Activated CD4-positive, CD25-positive, alpha-beta regulatory T cell treated with anti-CD3 and anti-CD28 coated beads, Interleukin-2, amount 50 U/mL, for 72 hours (primary cell): ENCODE measurements at places on chromosomes 7 and 10.

- DNase-seq: no peak
Observed at GRCh38 chr7:26233902-26234511, 32.5 kb downstream of the CBX3 start.

- DNase-seq: no peak
Observed at GRCh38 chr7:116689790-116690259, 17.8 kb downstream of the MET start.

DNA sequence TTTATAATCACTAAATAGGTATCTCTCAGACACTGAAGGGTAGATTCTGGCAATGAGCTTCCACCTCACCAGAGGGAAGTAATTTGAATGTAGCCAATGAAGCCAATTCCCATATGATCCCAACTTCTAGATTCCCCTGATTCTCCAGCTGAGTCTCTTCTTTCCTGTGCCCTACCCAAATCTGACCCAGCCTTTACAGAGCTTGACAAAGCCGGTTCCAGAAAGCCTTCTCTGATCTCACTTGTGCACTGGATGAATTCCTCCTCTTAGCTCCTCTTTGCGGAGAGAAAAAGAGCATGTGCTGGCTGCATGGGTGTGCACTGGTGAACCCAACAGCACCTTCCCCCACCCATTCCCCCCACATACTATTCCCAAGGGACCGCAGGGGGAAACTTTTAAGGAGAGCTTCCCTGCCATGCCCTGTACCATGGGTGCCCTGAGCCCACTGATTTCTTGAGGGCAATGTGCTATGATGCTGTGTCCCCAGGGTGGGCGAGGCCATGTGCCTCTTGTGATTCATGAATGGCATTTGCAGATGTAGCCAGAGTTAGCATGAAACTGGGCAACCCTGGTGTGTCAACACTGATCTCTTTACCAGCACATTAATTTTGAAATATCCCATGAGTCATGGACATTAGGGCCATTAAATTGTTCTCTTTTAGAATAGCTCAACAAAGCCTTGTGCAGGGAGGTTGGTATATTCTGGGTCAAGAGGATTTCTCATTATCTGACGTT lies 50.4 kb upstream of the PLEKHA1 start:
- no peak for DNase-seq

DNA sequence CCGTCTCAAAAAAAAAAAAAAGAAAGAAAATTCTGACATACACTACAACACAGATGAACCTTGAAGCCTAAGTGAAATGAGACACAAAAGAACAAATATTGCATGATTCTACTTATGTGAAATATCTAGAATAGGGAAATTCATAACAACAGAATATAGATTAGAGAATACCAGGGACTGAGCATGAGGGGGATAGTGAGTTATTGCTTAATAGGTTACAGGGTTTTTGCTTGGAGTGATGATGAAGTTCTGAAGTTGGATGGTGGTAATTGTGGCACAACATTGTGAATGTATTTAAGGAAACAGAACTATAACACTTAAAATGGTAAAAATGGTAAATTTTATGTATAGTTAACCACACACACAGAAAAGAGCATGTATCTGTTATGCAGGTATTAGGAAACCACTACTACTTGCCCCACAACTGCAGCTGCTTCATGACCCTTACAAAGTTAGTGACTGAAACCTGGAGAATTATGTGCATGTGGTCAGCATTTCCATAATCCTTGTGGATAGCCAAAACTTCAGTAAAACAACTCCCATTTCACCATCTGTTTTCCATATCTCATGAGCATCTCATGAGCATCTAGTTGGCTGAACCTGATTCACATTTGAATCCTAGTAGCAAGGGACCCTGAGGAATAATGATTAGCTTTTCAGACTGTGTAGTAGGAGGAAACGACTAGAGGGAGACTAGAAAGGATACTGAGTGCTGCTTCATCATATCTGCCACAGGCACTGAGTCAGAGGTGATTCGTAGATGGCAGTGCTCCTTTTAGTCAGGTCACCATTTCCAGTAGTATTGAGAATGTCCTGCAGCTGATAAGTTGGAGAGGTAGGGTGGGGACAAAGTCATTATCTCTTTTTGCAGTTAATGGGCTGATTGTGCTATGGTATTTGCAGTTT lies 26.3 kb downstream of the SAMD8 start:
- no peak for DNase-seq

GRCh38 chr7:43248961-43249822 lies 136.7 kb downstream of the HECW1 start:
- no peak for DNase-seq
